Naive B cell (primary cell): ENCODE measurements at places on chromosomes 6 and 20.
A peak's percentile ranks its signal among the peaks of the same experiment; 100 is the strongest.

GRCh38 chr20:13099676-13100075 lies 90.9 kb downstream of the SPTLC3 start:
- DNase-seq = no peak
- no peaks in the 10 kb centered on the region for H3K36me3 ChIP-seq
- H3K4me3 ChIP-seq = no peak overlapping the region
- no peak overlapping the region for H3K27ac ChIP-seq
- no peaks in the 10 kb centered on the region for H3K27me3 ChIP-seq

GRCh38 chr6:83633149-83633548 lies 75.8 kb downstream of the SNAP91 start:
- H3K27me3 ChIP-seq = no peaks in the 10 kb centered on the region
- no peaks in the 10 kb centered on the region for H3K36me3 ChIP-seq
- no peak for DNase-seq
- no peaks in the 10 kb centered on the region for H3K4me1 ChIP-seq
- H3K27ac ChIP-seq = no peak overlapping the region

- H3K36me3 ChIP-seq = no peaks in the 10 kb centered on the region
- DNase-seq = no peak
- H3K27me3 ChIP-seq = no peaks in the 10 kb centered on the region
- H3K4me1 ChIP-seq = peaks cover 28% of the 10 kb centered on the region
- peak overlapping the region; percentile 94 for H3K27ac ChIP-seq
Observed at GRCh38 chr6:15897063-15897876, 231.6 kb upstream of the MYLIP start.

GRCh38 chr6:127963495-127963894 lies 62.6 kb upstream of the THEMIS start:
- no peak for DNase-seq
- H3K4me1 ChIP-seq = no peaks in the 10 kb centered on the region
- H3K4me3 ChIP-seq = no peak overlapping the region
- H3K27ac ChIP-seq = no peak overlapping the region
- H3K36me3 ChIP-seq = no peaks in the 10 kb centered on the region
- H3K27me3 ChIP-seq = no peaks in the 10 kb centered on the region

GRCh38 chr6:146550911-146551310 lies 7.3 kb downstream of the RAB32 start:
- H3K4me3 ChIP-seq = no peak overlapping the region
- H3K36me3 ChIP-seq = no peaks in the 10 kb centered on the region
- DNase-seq = no peak
- H3K27ac ChIP-seq = no peak overlapping the region
